T follicular helper cell (primary cell): ENCODE measurements at places on chromosomes 7 and 10.
A peak's percentile ranks its signal among the peaks of the same experiment; 100 is the strongest.

DNA sequence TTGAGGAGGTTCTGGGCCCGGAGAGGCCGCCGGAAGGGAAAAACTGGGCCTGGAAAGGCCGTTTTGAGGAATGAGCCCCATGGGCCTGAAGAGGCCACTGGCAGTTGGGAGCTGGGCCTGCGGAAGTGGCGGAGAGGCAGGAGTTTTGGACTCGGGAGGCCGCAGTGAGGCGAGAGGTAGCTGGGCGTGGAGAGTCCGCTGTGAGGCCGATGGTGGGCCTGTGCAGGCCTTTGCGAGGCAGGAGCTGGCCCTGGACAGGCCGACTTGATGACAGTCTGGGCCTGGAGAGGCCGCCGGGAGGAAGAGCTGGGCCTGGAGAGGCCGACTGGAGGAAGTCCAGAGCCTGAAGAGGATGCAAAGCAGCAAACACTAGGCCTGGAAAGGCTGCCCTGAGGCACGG lies 259.0 kb upstream of the NUPR2 start:
- DNase-seq = no peak

DNA sequence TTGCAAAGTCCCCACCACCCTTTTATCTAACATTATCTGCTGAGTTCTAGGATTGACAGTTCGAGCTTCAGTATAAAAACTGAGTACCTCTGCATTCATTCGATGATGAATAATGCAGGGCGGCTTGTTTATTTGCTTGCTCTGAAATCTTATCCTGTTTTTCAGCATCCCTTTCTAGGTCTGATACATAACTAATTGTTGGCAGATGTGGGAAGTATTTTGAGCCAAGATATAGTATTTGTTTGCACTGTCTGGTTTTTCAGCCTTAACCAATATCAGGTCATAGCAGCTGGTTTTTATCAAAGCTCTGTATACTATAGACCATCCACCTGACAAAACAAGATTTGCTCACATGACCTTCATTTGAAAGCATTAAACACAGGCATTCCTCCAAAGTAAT lies 161.4 kb downstream of the TFEC start:
- no peak for DNase-seq

DNA sequence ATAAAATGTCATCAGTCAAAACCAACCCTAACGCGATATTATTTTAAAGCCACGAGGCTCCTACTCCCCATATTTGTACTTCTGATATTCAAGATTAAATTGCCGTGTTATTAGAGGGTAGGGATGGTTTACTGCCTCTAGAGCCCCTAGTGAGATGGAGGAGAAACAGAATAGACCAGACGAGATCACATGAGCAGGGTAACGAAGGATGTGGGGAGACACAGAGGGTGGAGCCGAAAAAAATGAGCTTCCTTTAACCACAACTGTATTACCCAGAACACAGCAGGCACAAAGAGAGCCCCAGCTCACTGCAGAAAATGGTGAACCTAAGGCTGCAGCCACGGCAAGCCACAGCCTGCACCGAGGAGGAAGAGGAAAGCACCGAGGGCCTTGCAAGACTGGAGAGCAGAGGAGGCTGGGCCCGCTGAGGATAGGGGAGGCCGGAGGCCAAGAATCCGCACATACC lies 14.3 kb downstream of the ZC3HAV1 start:
- DNase-seq = peak; percentile 78

- DNase-seq = no peak
These were observed 98.0 kb downstream of the NPY start for GRCh38 chr7:24381894-24382505.

DNA sequence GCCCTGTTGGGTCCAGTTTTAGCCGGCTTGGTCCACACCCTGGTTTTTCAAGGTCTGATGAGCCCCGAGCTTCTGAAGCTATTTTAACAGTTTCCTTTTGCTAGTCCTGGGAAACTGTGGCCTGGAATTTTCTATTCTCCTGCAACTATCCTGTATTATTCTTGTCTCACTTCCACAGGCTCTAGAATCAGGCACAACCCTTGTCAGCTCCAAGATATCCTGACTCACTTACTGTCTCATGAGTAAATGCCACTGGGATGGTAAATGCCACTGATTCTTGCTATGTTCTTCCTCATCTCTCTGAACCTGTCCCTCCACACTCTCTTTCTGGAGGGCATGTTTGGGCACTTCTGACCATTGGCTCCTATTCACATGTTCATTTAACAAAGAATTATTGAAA lies 611.5 kb upstream of the IGFBP3 start:
- no peak for DNase-seq

GRCh38 chr10:12180221-12180974 lies 15.3 kb downstream of the NUDT5 start:
- DNase-seq = no peak

GRCh38 chr10:72315611-72316385 lies 38.9 kb downstream of the DNAJB12 start:
- DNase-seq = no peak

- no peak for DNase-seq
These were observed 23.9 kb downstream of the CACNB2 start for GRCh38 chr10:18164093-18164492.

DNA sequence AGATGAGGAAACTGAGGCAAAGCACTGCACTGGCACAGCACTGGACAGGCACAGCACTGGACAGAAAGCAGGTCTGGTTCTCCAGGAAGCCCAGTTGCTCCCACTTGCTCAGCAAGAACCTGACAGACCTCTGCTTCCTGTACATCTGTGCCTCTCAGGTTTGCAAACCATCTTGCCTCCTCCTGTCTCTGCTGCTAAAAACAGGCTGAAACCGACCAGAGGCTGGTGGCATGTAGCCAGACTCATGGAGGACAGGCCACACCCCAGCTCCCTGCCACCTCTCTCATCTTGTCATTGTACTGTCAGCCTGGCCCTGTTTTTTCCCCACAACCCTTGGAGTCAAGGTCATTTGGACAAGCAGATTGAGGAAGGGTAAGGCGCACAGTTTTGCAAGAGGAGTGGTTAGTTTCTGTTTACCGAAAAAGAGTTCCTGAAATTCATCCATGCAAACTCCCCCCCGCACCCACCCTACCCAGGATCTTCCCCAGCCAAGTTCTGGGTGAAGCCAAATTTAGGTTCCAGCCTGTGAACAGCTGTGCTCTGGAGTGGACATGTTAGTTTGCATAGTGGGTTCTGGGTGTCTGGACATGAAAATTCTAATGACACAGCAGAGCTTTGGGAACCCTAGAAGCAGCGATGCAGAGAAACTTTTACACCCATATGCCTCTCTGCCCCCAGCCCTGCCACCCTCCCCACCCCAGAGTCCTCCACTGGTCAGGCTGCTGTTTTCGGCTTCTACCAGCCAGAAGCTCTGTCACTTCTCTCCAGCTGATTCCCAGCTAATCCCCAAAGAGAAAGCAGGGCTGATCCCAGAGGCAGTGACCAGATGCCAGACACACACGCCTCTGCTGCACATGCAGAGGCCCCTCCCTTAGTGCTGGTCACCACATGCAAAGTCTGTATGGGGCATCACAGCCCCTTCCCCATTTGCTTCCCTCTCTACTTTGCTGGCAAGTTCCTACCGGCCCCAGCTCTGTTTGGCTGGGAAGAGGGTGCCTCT lies 8.5 kb upstream of the C10orf105 start:
- peak; percentile 68 for DNase-seq

DNA sequence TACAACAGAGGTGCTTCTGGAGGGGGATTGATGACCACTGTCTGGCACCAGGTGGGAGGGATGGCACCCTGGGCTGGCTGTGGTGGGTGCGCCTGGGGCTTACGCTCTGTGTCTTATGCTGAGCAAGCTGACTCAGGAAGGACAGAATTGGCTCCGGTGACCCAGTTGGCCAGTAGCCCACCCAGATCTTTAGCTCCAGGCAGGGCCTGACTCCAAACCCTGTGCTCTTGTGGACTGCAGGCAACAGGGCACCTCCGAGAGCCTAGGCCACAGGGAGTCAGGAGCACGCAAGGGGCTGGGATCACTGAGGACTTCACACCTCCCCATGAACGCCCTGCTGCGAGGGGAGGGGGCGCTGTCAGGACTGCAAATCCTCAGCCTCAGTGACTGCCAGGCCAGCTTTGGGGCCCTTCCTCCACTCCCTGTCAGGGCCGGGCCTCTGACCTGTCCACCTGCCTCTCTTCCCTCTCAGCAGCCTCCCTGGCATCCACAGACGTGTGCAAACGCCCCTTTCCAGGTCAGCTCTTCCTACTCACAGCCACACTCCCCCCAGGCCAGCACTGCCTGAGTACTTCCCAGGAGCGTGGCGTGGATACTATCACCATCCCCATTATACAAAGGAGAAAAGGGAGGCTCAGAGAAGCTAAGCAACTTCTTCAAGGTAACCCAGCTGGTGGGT lies 118.7 kb downstream of the SLIT1 start:
- no peak for DNase-seq

- no peak for DNase-seq
These were observed 8.0 kb upstream of the PWWP2B start for GRCh38 chr10:132388891-132389432.

DNA sequence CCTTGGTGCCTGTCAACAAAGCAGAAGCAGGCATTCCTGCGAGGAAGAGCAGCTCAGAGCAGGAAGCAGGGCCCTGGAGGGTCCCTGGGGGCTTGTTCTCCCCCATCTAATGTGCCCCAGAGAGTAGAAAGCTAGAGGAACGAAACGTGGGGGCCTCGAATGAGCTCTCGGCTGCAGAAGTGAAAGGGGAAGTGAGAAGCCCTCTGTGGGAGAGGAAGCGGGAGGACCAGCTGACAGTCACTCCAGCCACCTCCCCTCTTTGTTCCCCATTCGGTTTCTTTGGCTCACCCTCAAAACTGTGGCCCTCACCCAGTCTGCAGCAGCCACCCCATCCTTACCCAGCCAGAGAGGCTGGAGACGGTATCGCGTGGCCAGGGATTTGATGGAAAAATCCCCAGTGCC lies 25.0 kb downstream of the C10orf105 start:
- DNase-seq = no peak

- no peak for DNase-seq
These were observed 28.9 kb upstream of the STK17A start for GRCh38 chr7:43553999-43554398.

DNA sequence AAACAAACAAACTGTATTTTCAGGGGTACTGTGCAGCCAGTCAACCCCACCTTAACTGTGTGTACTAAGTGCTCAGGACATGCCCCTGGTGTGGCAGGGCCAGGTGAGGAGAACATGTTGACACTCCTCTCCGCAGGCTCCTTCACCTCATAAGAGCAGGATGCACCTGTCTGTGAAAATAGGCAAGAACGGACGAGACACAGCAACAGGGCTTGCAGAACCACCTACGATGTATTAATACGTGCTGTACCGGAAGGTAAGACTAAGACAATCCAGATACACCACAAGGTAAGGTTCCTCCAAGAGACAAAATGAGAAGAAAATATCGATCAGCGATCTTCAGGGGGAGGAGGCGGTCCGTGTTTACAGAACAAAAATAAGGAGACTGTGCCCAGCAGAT lies 65.8 kb upstream of the CAMK2B start:
- DNase-seq = no peak

GRCh38 chr10:14564268-14564744 lies 210.4 kb downstream of the FAM107B start:
- DNase-seq = no peak

GRCh38 chr10:47018026-47018735 lies 107.0 kb downstream of the PTPN20 start:
- DNase-seq = no peak

GRCh38 chr7:105198223-105198622 lies 184.2 kb downstream of the KMT2E start:
- no peak for DNase-seq

DNA sequence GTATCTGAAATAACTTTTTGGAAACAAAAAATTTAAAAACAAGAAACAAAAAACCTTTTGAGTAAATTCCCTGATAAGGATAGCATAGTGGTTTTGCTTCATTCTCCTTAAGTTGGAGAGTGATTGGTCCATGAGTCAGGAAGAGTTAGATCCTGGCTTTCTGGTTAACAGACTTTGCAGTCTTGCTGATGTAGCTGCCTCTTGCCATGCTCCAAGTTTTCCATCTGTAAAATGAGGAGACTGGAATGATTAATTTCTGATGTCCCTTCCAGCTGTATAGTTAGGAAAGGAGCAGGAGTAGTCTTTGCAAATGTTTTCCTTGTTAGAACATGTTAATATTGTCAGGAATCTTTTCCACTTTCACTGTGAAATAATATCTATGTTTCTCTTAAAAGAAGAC lies 266.6 kb downstream of the DNAJB9 start:
- no peak for DNase-seq
